CD4-positive, alpha-beta T cell (primary cell): ENCODE measurements at places on chromosomes 6 and 20.

GRCh38 chr6:101918471-101918870, 525.0 kb downstream of the GRIK2 start:
- H3K4me1 ChIP-seq: no peaks in the 10 kb centered on the region
- DNase-seq: no peak
- H3K4me3 ChIP-seq: no peak overlapping the region

- DNase-seq: no peak
- no peaks in the 10 kb centered on the region for H3K4me1 ChIP-seq
- H3K36me3 ChIP-seq: no peaks in the 10 kb centered on the region
- no peak overlapping the region for H3K27ac ChIP-seq
Observed at GRCh38 chr6:9937031-9937763, 477.7 kb downstream of the TFAP2A start.

- H3K4me1 ChIP-seq: no peaks in the 10 kb centered on the region
- no peaks in the 10 kb centered on the region for H3K36me3 ChIP-seq
- H3K27ac ChIP-seq: no peak overlapping the region
- H3K4me3 ChIP-seq: no peak overlapping the region
- no peaks in the 10 kb centered on the region for H3K27me3 ChIP-seq
Observed at GRCh38 chr6:126351960-126352359, 12.0 kb downstream of the CENPW start.

DNA sequence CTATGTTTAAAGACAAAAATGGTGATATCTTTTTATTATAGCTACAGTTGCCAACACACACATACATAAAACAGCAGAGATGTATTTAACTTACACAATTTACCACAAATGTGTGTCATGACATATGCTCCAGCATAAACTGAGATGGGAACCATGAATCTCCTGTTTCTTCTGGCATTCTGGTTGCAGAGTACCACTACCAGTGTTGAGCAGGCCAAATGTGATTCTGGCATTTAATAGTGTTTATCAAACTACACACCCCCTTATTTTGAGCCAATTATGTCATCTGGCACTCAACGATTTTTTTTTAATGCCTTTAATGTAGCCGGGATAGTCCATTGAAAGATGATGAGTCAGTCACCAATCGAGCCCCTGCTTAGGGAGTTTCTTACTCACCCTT, 59.0 kb upstream of the TPD52L1 start:
- no peak overlapping the region for H3K4me3 ChIP-seq
- no peaks in the 10 kb centered on the region for H3K36me3 ChIP-seq
- no peak for DNase-seq

GRCh38 chr6:84027340-84028181, 6.0 kb upstream of the MRAP2 start:
- no peaks in the 10 kb centered on the region for H3K36me3 ChIP-seq
- no peak overlapping the region for H3K27ac ChIP-seq
- H3K4me3 ChIP-seq: no peak overlapping the region
- peaks cover 2% of the 10 kb centered on the region for H3K27me3 ChIP-seq
- no peaks in the 10 kb centered on the region for H3K4me1 ChIP-seq

DNA sequence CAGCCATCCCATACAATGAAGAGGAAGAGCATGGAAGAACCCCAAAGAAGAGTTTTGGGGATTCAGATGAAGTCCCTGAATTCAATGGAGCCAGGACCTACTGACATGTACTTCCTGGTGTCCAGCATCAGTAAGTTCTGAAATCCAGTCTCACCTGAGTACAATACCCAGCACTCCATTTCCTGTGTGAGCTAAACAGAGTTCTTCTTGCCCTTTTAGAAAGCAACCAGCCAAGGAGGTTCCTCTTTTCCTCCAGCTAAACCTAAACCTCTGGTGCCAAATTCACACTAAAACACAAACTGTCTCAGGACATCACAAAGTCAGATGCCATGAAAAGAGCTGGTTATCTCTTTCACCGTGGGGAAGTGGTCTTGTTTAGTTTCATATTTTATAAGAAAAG, 71.5 kb downstream of the PKHD1 start:
- H3K27ac ChIP-seq: no peak overlapping the region
- H3K36me3 ChIP-seq: no peaks in the 10 kb centered on the region
- DNase-seq: no peak

- H3K27ac ChIP-seq: peak within 1 kb of the TSS; percentile 91
- DNase-seq: peak; percentile 93
- H3K27me3 ChIP-seq: no peaks in the 10 kb centered on the region
- H3K4me3 ChIP-seq: peak within 1 kb of the TSS; percentile 97
Observed at GRCh38 chr6:32968093-32968866, at the start of gene BRD2. TSS of gene BRD2 (plus strand) at chr6:32968594. CDS start at chr6:32972899, 4,305 bp downstream.

DNA sequence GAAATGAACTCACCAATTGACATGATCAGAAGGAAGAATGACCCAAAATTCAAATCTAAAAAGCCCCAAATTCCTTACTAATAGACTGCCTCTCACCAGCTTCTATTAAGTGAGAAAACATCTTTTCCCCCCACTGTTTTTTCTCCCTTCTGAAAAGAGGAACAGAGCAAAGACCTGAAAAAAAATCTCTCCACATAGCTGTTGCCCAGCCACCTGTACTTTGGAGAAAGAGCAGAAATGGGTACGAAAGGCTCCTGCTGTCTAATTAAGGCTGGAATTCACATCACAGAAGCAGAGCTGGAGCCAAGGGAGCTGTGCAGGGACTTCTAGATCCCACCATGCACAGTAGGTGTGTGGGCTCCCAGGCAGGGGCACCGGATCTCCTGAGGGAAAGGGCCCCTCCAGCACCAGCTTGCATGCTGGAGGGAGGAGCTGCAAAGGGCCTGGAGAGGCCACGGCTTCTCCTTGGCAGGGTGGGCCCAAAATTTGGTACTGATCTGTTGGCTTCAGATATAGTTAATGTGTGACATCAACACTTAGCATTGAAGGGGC, 73.2 kb upstream of the DUSP22 start:
- no peak for DNase-seq
- H3K27me3 ChIP-seq: no peaks in the 10 kb centered on the region
- H3K4me3 ChIP-seq: no peak overlapping the region
- H3K36me3 ChIP-seq: no peaks in the 10 kb centered on the region

DNA sequence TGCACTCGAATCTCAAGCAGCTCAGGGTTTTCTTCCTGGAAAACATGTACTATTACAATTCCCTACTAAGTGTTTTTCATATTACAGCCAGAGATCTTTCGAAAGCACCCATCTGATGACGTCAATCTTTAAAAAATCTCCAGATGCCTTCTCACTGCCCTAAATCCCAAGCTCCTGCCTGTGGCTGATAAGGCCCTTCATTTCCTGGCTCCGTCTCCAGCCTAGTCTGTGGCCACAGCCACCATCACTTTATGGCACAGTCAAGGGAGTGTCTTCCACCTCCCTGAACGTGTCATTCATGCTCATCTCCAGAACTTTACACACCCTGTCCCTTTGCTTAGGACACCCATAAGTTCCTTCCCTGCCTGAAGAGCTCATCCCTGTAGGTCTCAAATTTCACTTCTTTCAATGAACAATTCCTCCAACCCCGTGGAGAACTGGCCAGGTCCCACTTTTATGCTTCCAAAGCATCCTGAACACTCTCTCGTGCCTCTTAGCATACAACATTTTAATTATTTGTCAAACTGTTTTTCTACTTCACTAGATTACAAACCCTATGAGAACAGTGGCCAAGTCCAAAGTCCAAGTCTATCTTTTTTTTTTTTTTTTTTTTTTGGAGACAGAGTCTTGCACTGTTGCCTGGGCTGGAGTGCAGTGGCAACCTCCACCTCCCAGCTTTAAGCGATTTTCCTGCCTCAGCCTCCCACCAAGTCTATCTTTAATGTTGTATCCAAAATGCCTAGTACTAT, 106.1 kb upstream of the AGPAT4 start:
- no peaks in the 10 kb centered on the region for H3K36me3 ChIP-seq
- H3K27me3 ChIP-seq: no peaks in the 10 kb centered on the region
- H3K4me3 ChIP-seq: no peak overlapping the region
- DNase-seq: no peak
- no peak overlapping the region for H3K27ac ChIP-seq

GRCh38 chr6:21751608-21752007, 158.1 kb downstream of the SOX4 start:
- H3K27ac ChIP-seq: no peak overlapping the region
- no peaks in the 10 kb centered on the region for H3K36me3 ChIP-seq
- DNase-seq: no peak
- no peaks in the 10 kb centered on the region for H3K27me3 ChIP-seq
- H3K4me3 ChIP-seq: no peak overlapping the region

DNA sequence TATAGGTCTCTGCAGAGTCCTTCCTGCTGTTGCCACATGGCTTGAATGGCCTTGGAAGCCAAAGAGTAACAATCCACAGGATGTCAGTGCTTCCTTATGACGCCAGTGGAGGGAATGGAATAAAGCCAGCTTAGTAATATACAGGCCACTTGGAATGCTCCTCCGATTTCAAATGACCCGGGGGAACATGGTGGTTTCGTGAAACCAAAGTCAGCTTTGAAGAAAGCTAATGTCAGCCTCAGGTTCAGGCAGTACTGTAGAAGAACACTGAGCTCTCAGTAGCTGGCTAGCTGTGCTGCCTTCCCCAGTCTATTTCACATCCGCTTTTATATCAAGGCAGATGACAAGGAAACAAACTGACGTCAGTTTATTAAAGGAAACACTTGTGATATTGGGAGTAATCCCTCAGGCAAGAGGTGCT, 189.1 kb downstream of the DTNBP1 start:
- no peak overlapping the region for H3K27ac ChIP-seq
- no peak overlapping the region for H3K4me3 ChIP-seq
- no peaks in the 10 kb centered on the region for H3K27me3 ChIP-seq
- DNase-seq: no peak
- H3K4me1 ChIP-seq: no peaks in the 10 kb centered on the region

GRCh38 chr6:157261606-157262005, 61.7 kb downstream of the TMEM242 start:
- H3K4me3 ChIP-seq: no peak overlapping the region
- H3K36me3 ChIP-seq: no peaks in the 10 kb centered on the region
- DNase-seq: no peak
- no peak overlapping the region for H3K27ac ChIP-seq
- H3K27me3 ChIP-seq: no peaks in the 10 kb centered on the region

DNA sequence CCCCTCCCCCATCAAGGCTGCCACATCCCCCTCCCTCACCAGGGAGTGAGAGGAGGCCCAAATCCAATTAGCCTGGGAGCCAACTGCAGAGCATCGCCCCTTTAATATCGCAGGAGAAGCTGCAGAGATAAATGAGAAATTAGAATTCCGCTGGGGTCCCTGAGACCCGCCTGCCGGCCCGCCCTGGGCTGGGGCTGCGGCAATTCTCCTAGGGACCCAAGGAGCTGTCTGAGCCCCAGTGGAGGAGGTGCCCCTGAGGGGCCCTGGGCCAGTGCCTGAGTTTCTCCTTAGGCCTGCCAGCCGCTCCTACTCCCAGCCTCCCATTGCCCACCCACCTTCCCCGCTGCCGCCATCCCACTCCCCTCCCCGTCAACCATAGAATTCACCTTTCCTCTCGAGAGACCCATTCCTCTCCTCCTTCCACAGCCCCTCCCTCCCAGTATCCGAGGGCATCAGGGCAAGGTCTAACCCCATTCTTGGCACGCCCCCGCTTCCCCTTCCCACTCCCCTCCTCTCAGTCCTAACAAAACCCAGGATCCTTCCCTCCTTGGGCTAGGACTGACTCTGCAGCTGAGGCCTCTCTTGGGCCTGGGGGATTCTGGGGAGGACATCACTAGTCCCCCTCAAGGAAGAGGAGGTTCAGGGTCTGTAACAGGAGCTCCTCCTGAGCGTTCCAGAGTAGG, 20.0 kb upstream of the CDH22 start:
- no peaks in the 10 kb centered on the region for H3K4me1 ChIP-seq
- H3K27ac ChIP-seq: no peak overlapping the region
- H3K36me3 ChIP-seq: no peaks in the 10 kb centered on the region
- peaks cover 9% of the 10 kb centered on the region for H3K27me3 ChIP-seq

DNA sequence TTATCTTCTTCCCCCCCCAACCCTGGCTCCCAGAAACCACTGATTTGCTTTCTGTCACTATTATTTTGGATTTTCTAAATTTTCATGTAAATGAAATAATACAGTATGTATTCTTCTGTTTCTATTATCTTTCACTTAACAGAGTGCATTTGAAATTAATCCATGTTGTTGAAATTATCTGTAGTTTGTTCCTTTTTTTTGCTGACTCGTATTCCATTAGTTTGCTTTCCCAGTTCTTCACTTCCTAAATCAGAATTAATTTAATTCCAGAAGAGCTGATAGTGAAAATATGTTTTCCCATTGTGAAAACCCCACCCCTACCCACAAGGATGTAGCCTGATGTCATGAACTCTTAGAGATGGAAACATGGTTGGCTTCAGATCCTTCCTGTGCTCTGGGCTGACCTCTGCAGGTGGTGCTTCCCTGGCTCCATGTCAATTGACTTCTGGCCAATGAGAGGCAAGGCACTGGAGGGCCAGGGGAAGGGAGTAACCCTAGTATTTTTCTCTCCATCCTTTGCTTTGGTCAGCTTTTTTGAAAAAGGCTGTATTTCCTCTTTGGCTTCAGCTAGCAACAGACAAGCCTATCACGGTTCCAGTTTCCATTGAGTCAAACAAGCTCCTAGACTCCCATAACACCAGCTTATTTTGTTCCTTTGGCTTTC, 244.4 kb upstream of the HSF2 start:
- DNase-seq: no peak
- H3K27me3 ChIP-seq: no peaks in the 10 kb centered on the region
- H3K27ac ChIP-seq: no peak overlapping the region

DNA sequence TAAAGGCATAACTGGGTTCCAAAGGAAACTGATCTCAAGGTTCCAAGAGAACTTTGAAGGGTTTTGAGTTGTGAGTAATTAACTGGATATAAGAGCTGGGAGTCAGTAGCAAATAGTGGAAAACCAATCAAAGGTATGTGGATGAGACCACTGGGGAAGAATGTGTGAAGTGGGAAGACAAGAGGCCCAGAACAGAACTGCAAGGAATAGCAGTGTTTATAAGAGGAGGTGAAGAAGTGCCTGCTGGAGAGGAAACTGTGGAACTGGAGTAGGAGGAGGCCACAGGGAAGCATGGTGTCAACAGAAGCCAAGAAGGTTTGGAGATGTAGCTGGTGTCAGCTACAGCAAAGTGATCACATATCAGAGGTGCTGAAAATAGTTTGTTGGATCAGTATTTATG, 18.7 kb upstream of the HDAC2 start:
- H3K4me1 ChIP-seq: no peaks in the 10 kb centered on the region
- H3K27me3 ChIP-seq: no peaks in the 10 kb centered on the region
- no peak overlapping the region for H3K4me3 ChIP-seq
- no peak for DNase-seq

DNA sequence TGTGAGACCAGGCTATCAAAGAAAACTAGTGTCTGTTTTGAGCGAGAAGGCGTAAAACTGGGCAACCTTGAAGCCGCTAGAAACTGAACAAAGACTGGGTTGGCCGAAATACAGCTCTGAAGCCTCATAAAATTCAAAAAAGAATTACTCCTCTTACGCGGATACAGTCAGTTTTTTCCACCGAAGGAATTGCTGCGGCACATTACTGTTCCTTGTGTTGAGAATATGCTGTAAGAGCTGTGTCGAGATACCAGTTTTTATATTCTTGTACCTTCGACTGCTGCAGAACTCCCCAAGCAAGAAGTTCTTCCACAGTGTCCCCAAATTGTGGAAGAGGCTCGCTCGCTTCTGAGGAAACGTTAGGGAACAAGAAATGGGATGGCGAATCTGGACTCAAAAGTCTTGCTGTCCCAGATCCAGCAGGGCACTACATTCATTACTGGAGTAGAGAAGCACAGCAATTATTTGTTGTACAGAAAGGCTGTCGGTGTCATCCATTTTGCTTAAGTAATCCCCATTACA, 523 bp upstream of the COX7A2 start:
- H3K27me3 ChIP-seq: no peaks in the 10 kb centered on the region
- DNase-seq: no peak
- H3K27ac ChIP-seq: peak overlapping the region; percentile 97
- H3K4me3 ChIP-seq: peak overlapping the region; percentile 88
- peaks cover 18% of the 10 kb centered on the region for H3K36me3 ChIP-seq
